ENCODE measurements at places on chromosomes 7 and 10. TPM values are rescaled to one million over a fixed set of nuclear protein-coding genes. Genes with fewer than 3 reads are reported as not detected.
A peak's percentile ranks its signal among the peaks of the same experiment; 100 is the strongest.

The HOXA3 gene
- total RNA-seq: not detected

DNA sequence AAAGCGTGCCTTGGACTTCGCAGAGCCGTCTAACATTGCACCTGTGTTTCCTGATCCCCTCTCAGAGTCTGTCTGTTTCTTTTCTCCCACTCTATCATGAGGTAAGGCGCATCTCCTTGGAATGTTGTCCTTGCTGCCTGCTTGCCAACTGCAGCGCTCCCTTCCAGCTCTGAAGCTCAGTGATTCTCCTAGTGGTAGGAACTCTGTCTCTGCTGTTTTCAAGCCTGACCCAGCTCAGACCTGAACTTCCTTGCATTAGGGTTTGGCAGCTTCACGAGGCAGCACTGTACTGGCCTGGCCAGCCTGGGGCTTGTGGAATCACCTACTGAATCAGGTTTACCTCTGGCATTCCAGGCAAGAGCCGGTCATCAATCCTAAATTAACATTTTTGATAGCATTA is 123.9 kb downstream of the CREB5 start:
- peaks cover 19% of the 10 kb centered on the region for H3K27me3 ChIP-seq
- no peak for DNase-seq
- H3K36me3 ChIP-seq: no peaks in the 10 kb centered on the region
- H3K4me1 ChIP-seq: no peaks in the 10 kb centered on the region

DNA sequence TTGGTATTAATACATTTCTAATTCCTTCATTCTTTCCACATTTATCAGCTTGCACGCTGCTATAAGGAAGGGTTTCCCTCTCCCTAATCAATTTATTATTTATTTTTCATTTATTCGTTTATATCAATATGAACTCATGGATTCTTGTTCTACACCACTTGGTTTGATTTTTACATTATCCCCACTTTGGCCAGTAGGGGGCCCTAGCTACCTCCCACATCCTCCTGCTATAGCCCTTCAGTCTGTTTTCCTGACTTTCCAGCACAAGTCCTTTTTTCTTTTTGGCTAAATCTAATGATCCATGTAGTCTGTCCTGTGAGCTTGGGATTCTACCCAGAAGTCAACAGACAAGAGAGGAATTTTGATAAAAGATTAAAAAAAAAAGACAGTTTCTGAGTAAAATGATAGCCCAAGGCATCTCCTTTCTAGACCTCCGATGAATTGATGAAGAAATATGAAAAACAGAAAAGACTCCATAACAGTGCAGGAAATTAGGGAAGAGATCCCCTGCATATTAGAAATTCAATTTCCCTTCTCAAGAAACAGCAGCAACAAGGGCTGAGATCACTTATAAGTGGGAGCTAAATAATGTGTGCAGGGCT is 47.7 kb downstream of the LYZL2 start:
- H3K27ac ChIP-seq: no peak overlapping the region
- H3K27me3 ChIP-seq: peaks cover 7% of the 10 kb centered on the region
- no peaks in the 10 kb centered on the region for H3K36me3 ChIP-seq
- peaks cover 8% of the 10 kb centered on the region for H3K4me1 ChIP-seq

GRCh38 chr7:116920359-116920758 is 32.9 kb upstream of the ST7 start:
- no peak overlapping the region for H3K4me3 ChIP-seq
- no peaks in the 10 kb centered on the region for H3K4me1 ChIP-seq
- H3K27ac ChIP-seq: no peak overlapping the region
- DNase-seq: no peak
- peaks cover 4% of the 10 kb centered on the region for H3K36me3 ChIP-seq
- H3K27me3 ChIP-seq: no peaks in the 10 kb centered on the region

- no peak overlapping the region for H3K27ac ChIP-seq
- no peaks in the 10 kb centered on the region for H3K27me3 ChIP-seq
These were observed 68.7 kb upstream of the AASS start for GRCh38 chr7:122212754-122213153.

DNA sequence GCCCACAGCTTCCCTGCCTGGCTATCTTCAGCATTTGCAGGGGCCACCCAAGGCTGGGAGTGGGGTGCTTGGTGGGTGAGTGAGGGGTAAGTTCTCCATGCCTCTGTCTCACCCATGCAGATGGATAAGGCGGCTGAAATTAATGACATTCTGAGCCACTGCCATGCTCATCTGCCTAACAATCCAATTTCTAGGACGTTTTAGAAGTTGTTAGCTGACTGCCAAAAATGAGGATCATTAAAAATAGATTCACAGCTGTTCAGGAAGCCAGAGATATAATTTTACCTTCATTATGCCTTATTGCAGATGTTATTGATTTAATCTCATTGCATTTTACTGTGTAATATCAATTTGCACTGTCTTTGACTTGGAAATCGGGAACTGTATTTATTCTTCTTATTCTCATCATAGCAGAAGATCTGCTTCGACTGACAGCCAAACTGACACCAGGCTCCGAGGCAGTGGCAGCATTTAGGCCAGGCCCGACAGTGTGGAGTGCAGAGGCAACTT is 334.4 kb upstream of the NPVF start:
- no peak for DNase-seq
- no peak overlapping the region for H3K27ac ChIP-seq
- no peak overlapping the region for H3K4me3 ChIP-seq
- no peaks in the 10 kb centered on the region for H3K36me3 ChIP-seq

DNA sequence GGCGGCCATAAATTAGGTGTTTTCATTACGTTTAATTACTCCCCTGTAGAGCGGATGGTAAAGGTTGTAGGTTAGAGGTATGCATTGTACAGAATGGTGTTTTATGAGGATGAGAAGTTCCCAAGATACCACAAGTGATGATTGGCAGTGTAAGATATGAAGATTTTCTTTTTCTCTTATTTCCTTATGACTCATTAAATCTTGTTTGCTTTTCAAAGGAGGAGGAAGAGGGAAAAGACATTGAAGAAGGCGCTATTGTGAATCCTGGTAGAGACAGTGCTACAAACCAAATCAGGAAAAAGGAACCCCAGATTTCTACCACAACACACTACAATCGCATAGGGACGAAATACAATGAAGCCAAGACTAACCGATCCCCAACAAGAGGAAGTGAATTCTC is 133.9 kb downstream of the AASS start:
- H3K4me1 ChIP-seq: peaks cover 10% of the 10 kb centered on the region
- DNase-seq: no peak
- H3K27me3 ChIP-seq: no peaks in the 10 kb centered on the region

DNA sequence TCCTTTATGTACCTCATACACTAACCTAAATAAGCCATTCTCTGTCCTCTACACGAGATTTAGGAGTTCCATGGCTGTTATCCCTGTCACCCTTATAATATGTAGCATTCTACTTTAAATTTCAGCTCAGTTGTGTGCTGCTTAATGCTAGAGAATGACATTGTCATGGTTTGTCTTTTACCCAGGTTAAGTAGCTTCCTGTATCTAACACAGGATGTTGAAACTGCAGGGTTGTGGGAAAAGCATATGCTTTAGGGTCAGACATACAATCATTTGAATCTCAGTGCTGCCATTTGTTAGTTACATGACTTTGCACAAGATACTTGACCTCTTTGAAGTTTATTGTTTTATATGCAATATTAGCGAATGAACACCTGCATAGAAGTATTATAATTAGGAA is 235.1 kb upstream of the CACNA2D1 start:
- DNase-seq: no peak
- peak overlapping the region; percentile 49 for H3K4me3 ChIP-seq
- no peaks in the 10 kb centered on the region for H3K36me3 ChIP-seq
- H3K27ac ChIP-seq: peak overlapping the region; percentile 85
- H3K4me1 ChIP-seq: peaks cover 16% of the 10 kb centered on the region

GRCh38 chr10:123357421-123357930 is 203.3 kb downstream of the BUB3 start:
- H3K4me1 ChIP-seq: no peaks in the 10 kb centered on the region
- no peak for DNase-seq
- no peak overlapping the region for H3K4me3 ChIP-seq
- H3K27ac ChIP-seq: no peak overlapping the region

DNA sequence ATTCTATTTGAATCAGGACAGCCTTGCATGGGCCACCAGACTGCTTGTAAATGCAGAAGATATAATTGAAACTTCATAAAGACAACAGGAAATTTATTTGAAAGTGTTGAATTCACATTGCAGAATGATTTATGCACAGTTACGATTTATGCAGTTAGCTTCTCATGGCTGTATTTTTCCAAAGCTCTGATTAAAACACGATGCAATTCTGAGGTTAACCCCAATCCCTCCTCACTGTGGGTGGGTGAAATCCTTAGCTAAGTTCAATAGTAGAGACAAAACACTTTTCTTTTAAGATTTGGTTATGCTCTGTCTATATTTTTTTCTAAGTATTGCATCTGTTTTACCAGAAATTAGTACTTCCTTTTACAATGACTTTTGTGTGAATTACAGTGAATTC is 728.8 kb upstream of the IGFBP3 start:
- H3K27ac ChIP-seq: no peak overlapping the region
- no peak overlapping the region for H3K4me3 ChIP-seq
- no peaks in the 10 kb centered on the region for H3K27me3 ChIP-seq
- DNase-seq: no peak
- peaks cover 2% of the 10 kb centered on the region for H3K36me3 ChIP-seq
- H3K4me1 ChIP-seq: no peaks in the 10 kb centered on the region

DNA sequence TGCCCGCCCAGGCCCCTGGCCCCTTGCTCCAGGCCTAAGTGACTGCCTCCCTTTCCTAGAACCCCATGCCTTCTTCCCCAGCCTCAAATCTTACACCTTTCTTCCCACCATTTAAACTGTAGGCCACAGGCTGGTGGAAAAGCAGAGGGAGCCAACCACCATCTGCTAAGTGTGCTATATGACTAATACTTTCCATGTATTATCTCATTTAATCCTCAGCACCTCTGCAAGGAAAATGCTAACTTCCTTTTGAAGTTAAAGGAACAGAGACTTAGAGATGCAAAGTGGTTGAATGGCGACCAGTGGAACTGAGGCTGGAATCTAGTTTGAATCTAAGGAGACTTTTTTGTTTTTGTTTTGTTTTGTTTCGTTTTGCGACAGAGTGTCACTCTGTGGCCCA is 17.8 kb upstream of the MTPAP start:
- H3K4me1 ChIP-seq: peaks cover 20% of the 10 kb centered on the region
- no peaks in the 10 kb centered on the region for H3K36me3 ChIP-seq
- no peaks in the 10 kb centered on the region for H3K27me3 ChIP-seq

The CDC14C gene
- total RNA-seq: not detected

DNA sequence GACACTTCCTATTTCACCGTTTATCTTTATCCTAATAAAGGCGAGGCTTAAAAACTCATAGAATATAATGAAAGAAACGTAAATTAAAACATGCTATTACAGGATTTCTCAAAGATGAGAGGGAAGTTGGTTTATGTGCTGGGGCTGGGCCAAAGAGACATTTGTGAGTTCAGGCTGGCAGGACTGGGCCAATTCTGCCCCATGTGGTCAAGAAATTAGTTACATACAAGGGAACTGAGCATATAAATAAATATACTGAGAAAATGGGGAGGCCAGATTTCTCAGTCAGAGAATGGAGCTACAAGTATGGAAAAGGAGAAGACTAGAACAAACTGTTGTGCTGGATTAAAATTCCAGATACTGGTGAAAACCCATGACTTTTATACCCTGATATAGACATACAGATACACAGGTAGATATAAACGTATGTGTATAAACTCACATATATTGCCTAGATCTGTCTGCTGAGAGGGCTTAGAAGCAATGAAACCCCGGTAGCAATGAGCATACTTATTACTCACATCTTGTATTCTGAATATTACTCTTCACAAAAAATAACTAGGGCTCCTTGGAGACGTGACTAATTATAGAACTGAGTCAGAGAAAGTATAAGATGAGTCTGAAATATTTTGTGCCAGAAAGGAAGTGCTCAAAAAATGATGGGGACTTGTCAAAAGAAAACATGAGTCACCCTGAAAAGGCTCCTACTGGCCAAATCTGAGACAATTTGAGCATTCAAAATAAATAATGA is 155.7 kb upstream of the FGFR2 start:
- H3K27me3 ChIP-seq: no peaks in the 10 kb centered on the region
- DNase-seq: peak; percentile 17
- peak overlapping the region; percentile 18 for H3K4me3 ChIP-seq
- H3K4me1 ChIP-seq: peaks cover 20% of the 10 kb centered on the region
- H3K36me3 ChIP-seq: peaks cover 32% of the 10 kb centered on the region

The ERVW-1 gene
- total RNA-seq: not detected

- H3K36me3 ChIP-seq: no peaks in the 10 kb centered on the region
- no peak overlapping the region for H3K27ac ChIP-seq
These were observed 502.2 kb upstream of the PHF14 start for GRCh38 chr7:10471280-10472058.

DNA sequence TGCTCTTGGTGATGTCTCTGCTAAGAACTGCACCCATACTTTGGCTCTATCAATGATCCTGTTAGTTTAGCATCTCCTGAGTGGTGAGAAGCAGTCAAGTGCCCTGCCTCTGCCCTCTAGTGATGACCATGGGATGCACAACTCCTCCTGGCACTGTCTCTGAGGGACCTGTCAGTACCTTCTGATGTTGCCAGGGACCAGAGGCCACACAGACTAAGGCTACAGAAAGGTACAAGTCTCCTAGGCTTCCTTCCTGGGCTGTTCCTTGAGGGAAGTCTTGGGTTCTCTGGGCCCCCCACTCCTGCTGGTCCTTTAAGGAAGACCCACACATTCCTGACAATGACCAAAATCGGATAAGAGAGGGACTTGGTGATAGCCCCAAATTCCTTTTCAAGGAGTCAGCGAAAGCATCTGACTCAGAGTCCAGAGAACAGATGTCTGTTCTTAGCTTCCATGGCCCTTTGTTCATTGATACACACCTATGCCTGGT is 15.3 kb downstream of the NKX2-3 start:
- no peaks in the 10 kb centered on the region for H3K36me3 ChIP-seq
- no peaks in the 10 kb centered on the region for H3K4me1 ChIP-seq
- H3K4me3 ChIP-seq: no peak overlapping the region
- H3K27me3 ChIP-seq: peaks cover 77% of the 10 kb centered on the region

The SPDYE11 gene
- not detected for total RNA-seq

DNA sequence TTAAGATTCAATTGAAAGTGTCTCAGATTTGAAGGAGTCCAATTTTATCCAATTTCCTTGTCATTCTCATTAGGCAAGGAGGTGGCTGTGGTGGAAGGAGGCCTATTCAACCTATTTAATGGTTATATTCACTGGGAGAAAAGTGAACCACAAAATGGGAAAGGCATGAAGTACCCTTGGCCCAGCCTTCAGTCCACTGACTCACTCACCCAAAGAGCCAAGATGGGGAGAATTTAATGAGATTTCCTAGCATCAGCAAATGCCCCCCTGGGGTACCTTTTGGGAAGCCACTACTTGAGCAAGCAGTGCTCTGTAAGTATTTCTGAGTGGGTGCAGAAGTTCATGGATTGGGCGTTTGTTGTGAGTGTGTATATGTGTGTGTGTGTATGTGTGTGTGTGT is 144.1 kb downstream of the NRP1 start:
- no peak for DNase-seq
- peaks cover 9% of the 10 kb centered on the region for H3K4me1 ChIP-seq
- H3K27ac ChIP-seq: no peak overlapping the region

- no peaks in the 10 kb centered on the region for H3K27me3 ChIP-seq
- no peak for DNase-seq
- no peaks in the 10 kb centered on the region for H3K36me3 ChIP-seq
- no peak overlapping the region for H3K4me3 ChIP-seq
- H3K4me1 ChIP-seq: peaks cover 11% of the 10 kb centered on the region
These were observed 68.1 kb downstream of the LHPP start for GRCh38 chr10:124529661-124530214.

All from activated T-cell treated with anti-CD3 and anti-CD28 coated beads, Interleukin-2, amount 50 U/mL, for 72 hours (primary cell).